Right hindlimb (tissue), 1 donor: ENCODE measurements at places on chromosomes 11 and 22.

DNA sequence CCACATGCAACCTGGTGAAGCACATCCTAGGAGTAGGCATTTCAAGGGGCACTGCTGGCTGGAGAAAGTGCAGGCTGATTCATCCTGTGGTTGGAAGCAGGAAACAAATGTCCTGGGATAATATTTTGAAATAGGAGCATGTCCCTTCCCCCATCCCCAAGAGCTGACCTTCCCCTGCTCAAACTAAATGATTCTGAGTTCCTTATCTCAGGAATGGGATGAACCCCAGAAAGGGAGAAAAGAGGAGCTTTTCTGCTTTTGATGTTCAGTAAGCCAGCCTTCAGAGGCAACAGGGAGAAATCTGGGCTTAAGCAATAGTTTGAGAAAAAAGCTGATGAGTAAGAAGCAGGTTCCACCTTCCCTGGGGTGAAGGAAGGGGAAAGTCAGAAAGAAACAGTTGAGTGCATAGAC lies 19.5 kb upstream of the SPON1 start:
- DNase-seq = no peak

DNA sequence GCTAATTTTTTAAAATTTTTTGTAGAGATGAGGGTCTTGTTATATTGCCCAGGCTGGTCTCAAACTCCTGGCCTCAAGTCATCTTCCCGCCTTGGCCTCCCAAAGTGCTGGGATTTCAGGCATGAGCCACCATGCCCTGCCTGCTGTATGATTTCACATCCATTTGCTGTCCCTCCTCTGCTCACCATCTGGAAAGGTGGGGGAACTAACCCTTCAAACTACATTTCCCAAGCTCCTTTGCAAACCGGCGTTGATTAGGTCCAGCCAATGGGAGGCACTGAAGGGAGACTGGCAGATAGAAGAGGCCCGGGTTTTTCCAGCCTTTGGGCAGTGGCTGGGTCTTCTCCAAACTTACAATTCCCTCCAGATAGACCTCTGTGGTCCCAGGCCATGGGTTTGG lies 19.3 kb downstream of the RFPL1 start:
- no peak for DNase-seq

GRCh38 chr22:44202261-44202789 lies 21.6 kb downstream of the PARVG start:
- no peak for DNase-seq

GRCh38 chr22:35257002-35257320 lies 332 bp upstream of the HMGXB4 start:
- DNase-seq = no peak

- DNase-seq = no peak
Observed at GRCh38 chr11:12046636-12047236, 38.3 kb upstream of the DKK3 start.

DNA sequence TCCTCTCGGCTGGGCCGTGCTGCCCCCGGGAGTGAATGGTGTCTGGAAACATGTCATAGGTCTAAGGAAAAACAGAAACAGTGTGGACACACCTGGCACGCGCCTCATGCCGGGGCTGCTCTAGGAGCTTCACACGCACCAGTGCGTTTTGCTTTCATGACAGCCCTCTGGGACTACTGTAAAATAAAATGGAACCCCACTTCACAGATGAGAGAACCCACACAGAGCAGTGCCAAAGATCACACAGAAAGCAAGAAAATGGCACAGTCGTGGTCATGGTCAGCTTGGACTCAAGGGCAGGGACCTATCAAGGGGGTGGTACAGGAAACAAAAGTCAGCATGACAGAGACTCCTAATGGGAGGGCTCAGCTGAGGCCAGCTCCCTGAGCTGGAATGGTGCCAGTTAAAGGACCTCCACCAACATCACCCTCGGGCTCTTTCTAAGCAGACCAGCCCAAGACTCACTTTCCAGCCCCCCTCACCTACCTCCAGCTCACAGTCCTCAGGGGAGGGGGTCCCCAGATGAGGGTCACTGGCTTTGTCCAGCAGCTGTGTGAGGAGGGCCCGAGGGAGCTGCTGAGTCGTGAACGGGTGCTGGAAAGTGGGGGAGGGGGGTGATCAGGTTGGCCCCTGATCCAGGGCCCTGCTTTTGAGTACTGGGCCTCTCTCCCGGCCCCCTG lies 3.3 kb downstream of the MAP4K2 start:
- no peak for DNase-seq

DNA sequence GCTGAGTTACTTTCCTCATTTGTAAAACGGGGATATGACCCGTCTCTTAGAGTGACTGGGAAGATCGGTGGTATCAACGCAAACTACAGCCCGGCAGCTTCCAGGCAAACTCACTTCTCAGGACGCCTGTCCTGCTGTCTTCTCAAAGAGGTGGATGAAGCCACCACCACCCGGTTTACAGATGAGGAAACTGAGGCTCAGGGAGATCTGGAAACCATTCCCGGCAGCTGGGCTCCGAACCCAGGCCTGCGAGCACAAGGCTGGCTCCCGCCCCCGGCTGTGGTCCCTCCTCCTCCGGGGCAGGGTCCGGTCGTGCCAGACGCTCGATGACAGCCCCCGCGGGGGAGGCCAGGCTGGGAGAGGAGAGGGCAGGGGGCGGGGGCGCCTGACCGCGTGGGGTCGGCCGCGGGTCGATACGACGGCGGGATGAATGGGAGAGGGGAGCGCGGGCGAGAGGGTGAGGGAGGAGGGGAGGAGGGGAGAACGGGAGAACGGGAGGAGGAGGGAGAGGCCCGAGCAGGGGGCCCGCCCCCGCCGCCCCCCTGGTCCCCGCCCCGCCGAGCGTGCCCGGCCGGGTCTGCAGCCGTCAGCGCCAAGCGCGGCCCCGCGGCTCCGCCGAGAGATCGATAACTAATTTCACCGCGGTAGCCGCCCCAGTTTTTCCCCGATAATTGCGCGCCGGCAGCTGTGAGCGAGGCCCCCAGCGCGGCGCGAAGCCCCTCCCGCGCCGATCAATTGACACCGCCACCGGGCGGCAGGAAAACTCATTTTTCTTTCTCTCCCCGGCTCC lies 14.0 kb downstream of the IGLL1 start:
- DNase-seq = peak; percentile 51

GRCh38 chr11:94120946-94121345 lies 7.7 kb upstream of the PANX1 start:
- DNase-seq = no peak

DNA sequence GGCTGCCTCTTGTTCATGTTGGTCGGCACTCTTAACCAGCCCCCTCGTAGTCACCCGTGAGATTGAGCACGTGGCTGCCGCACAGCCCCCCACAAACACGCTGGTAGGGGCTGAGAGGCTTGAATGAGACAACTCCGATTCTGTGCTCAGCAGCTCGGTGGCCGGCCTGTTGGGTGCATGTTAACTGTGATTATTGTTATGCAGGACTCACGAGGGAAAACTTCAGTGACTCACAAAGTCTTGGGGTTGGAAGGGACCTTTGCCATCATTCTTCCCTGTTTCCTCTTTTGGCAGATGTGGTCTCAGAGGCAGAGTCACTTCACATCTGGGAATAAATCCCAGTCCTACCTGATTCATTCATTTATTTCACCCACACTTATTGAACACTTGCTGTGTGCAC lies 75.2 kb downstream of the ADAMTS15 start:
- no peak for DNase-seq

- DNase-seq = no peak
Observed at GRCh38 chr11:86205421-86206336, 38.9 kb upstream of the EED start.

DNA sequence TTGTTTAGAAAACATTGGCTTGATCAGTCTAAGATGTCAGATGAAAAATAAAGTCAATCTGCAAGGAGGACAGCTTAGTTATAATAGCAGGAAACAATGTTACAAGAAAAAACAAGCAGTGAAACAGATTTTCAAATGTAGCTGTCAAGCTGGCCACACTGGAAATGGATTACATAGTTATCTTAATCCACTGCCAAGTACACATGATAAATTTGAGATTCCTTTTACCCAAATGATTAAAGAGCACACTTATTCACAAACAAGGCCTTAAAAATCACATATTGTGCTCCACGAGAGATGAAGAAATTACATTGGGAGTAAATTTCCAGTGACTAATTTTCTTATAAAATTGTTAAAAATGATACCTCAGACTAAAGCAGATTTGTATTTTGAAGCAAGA lies 17.5 kb upstream of the ESAM start:
- no peak for DNase-seq

- DNase-seq = no peak
Observed at GRCh38 chr22:47622541-47622940, 860.1 kb downstream of the TBC1D22A start.

GRCh38 chr11:11806586-11806985 lies 35.2 kb upstream of the USP47 start:
- no peak for DNase-seq

GRCh38 chr11:32374261-32374711 lies 61.1 kb downstream of the WT1 start:
- DNase-seq = peak; percentile 25

DNA sequence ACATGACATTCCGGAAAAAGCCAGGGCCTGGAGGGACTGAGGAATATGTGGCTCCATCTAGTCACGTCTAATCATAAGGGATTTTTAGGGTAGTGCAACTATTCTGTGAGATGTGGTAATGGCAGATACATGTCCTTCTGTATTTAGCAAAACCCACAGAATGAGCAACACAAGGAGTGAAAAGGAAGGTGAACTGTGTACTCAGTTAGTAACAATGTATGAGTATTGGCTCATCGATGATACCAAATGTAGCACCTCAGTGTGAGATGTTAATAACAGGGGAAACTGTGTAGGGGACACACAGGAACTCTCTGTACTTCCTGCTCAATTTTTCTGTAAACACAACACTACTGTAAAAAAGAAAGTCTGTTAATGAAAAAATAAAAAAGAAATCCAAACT lies 42.0 kb upstream of the CARS1 start:
- no peak for DNase-seq

- DNase-seq = no peak
Observed at GRCh38 chr11:113591117-113591516, 115.0 kb downstream of the TMPRSS5 start.

DNA sequence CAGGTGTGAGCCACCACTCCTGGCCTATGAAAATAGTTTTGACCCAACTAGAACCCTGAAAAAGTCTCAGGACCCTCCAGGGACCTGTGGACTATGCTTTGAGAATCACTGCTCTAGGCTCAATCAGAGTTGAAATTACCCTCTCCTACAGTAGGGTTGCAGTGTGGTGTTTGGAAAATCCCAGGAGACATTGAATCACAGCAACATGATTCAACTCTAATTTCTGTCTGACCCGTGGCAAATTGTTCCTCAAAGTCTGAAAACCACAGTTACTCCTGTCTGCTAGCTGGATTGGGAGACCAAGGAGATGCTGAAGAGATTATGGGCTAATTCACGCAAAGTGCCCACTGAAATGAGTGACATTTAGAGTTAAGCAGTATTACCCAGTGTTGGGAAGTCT lies 5.4 kb upstream of the MTMR3 start:
- no peak for DNase-seq

- DNase-seq = peak; percentile 88
Observed at GRCh38 chr11:2708757-2709281, 9.0 kb upstream of the KCNQ1OT1 start.
